ENCODE measurements at places on chromosomes 4 and X.

GRCh38 chr4:108155373-108155772, 13.4 kb downstream of the LEF1 start:
- no peak for DNase-seq

DNA sequence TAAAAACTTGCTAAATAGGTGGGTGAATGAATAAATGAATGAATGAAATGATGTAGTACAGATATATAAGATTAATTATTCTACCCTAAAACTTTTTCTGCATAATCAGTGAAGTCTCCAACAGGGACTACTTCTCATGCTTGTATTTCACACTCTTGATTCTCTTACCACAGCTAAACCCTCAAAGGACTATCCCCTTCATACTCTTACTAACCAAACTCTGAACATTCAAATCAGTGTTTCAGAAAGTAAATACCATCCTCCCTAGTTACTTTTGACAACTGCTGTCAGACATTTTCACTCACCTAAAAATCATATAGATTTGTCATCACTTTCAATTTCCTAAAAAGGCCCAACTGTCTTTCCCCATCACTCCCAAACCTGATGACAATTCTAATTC, 234.3 kb upstream of the HHIP start:
- no peak for DNase-seq

GRCh38 chr4:178395798-178396197, 953.6 kb upstream of the AGA start:
- no peak for DNase-seq

- DNase-seq: peak; percentile 60
Measured at GRCh38 chrX:151680805-151681204, 14.5 kb upstream of the PRRG3 start.

DNA sequence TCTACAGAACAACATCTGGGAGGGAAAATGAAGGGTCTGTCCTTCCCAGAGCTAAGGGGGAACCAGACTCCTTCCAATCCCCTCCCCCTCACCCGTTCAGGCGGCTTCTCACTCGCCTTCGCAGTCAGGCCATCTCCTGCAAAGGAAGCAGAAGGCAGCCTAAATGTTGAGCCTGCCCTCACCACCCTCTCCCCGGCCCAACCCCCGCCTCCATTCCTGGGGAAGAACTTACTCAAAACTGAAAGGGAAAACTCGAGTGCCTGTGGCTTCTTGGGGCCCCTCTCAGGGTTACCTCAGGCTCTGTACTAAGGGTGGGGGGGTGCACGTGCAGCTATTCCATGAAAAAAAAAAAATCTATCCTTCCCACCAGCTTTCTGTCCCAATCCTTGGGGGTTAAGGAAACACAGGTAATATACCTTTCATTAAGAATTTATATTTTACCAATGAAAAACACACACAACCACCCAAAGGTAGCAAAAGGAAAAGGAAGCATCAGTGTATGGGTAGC, 2.4 kb downstream of the ZMYM3 start:
- peak; percentile 34 for DNase-seq

DNA sequence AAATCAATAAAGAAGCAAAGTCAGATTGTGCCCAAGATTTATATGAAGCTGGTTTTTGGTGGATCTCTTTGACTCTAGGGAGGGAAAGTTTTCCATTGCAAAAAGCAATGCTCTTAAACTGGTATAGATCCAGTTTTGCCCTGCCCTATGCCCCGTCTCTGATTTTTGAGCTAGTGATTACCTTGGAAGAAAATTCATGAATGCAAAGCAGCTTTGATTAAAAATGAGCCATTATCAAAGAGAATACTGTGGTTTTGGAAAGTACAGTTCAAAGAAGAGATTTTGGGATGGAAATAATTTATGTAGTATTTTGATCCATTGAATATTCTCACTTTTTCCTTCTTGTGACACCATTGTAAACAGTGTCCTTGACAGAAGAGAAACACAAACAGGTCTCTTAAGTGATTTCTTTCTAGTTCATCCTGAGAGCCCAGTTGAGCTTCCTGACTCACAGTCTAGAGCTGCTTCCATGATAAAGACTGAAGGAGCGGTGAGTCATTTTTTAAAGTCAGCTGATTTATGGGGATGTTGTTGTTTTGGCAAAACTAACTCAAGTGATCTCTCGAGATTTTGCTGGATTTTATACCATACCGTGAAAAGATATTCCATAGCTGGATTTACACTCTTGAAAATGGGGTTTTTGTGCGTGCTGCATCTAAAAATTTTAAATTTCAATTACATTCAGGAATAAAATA, 76.7 kb downstream of the AFF1 start:
- DNase-seq: no peak

GRCh38 chr4:36178484-36178883, 65.8 kb downstream of the ARAP2 start:
- no peak for DNase-seq

DNA sequence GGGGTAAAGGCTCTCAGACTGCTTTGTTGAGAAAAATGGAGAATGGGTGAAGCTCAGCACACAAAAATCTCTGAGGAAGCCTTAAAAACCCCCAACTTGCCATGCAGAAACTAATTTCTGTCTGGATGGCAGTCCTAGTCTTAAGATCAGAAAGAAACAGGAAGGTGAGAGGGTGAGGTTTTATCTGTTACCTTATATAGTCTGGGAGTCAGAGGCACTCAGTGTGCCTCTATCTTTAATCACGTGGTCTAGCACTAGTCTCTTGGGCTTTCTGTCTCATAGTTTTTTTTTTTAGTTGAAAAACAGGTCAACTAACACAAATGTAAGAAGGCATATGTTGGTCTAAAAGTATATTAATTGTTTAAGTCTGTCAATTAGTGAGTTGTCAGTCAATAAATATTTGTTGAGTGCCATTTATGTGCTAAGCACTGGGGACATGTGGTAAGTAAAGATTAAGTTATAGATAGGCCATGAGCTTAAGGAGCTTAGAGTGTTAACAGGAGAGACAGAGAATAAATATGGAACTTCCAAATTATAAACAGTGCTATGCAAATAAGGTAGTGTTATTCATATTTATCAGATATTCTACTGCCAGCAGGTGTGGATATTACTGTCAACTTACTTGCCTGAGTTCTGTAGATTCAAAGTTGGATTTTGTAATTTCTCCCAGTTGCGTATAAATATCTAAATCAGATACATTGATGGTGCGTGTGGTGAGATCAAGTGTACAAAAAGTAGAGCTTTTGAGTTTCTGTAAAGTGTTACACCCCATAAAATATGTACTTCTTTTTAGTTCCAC, 7.0 kb downstream of the CYBB start:
- no peak for DNase-seq

GRCh38 chrX:16445166-16445752, 204.7 kb upstream of the S100G start:
- DNase-seq: peak; percentile 9

DNA sequence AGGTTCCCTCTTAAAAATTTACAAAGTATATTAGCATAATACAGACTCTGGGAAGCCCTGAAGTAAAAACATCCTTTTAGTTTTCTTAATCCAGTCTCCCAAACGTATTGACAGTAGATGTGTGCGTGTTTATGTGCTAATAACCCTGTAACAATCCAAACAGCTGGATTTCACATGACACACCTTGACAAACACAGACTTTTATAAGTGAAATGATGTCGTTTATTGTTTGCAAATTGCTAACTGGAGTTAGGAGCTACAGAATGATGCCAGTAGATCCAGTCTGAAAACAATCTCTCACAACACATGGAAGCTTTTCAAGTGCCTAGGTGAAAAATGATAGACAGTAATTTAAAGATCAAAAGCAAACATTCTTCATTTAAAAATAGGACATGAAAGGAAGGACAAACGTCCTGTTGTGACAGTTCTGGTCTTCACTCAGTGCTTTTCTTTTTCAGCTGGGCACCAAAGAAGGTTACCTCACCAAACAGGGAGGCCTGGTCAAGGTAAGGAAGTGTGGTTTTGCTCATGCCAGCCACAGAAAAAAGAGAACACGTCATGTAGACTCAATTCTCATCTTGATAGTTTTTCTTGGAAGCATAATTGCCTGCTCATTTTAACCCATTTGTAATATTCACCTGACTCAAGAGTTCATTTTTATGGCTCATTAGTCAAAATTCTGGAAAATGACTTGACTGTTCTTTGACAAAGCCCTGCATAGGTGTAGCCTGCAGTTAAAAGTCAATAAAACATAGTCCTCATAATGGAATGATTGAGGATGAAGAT, 32.9 kb downstream of the LAMTOR3 start:
- no peak for DNase-seq

DNA sequence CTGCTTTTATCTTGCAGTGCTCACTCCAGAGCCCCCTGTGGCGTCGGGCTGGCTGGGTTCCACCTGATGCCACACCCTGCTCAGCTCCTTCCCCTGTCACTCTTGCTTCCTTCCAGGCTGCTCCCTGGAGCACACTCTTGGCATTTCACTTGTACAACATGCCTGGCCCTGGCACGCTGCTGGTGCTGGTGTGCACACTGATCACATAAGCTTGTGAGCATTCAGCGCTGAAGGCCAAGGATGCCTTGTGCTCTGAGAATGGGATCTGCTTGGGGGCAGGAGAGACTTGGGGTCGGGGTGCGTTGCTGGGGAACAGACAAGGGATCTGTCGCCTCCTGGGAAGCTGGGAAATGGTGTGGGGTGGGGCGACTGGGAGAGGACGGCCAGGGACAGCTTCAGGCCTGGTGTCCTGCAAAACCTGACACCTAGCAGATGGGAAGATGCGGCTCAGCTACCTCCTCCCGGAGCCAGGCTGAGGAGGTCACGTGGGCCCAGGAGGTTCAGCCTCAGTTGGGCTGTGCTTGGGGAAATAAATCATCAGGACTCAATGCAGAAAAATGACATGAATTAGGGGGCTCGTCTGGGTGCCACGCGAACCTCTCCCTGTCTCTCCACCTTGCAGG, 108.5 kb downstream of the PHKA2 start:
- DNase-seq: no peak

DNA sequence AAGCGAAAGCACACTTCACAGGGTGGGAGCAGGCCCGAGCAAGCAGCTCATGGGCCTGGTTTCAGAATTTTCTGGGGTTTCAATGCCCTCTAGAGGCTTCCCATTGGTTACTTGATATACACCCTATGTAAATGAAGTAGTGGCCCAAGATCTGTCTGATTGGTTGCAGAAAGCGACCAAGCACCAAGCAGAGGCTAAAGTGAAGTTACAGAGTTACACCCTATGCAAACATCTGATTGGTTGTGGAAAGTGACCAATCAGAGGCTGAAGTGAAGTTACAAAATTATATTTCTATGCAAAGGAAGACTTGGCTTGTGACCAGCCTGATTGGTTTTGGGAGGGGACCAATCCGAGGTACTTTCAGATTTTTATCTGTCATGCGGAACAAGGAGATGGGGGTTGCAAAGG, 8.2 kb downstream of the FHIP1A start:
- DNase-seq: no peak

- no peak for DNase-seq
Measured at GRCh38 chrX:10395643-10396042, 224.7 kb downstream of the MID1 start.

GRCh38 chr4:70948665-70949260, 44.7 kb upstream of the DCK start:
- no peak for DNase-seq

GRCh38 chrX:94492541-94492940, 818.5 kb downstream of the FAM133A start:
- DNase-seq: no peak

DNA sequence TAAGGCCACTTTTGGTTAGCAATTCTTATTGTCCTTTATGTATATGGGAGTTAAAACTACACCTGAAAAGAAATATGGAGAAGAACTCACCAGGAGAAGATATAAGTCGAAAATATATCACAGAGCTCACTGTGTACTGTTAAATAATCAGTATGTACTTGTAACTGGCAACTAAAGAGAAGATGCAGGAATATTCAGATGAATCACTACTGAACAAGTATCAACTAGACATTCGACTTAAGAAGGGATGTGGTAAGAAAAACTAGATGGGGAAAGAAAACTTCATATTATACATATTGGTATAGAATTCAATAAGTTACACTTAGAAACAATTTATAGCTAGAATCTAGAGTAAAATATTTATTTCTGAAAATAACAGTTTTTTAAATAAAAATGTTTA, 230.0 kb downstream of the CAMK2D start:
- DNase-seq: no peak

DNA sequence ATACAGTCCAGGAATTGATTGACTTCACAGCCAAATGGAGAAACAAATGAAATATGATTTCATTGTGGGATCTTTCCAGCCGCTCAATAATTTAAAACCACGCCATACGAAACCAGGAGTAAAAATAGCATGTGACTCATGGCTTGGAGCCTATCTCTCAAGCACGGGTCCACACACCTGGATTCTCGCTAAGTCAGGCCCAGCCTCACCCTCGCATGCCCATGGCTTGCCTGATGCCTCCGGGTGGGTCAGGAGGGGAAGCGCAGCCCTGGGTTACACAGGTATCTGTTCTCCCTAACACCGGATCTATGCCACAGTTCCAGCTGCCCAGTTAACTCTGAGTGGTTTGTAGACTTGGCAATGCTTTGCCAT, 5.6 kb upstream of the ABLIM2 start:
- no peak for DNase-seq

- DNase-seq: no peak
Measured at GRCh38 chrX:19548279-19548678, 33.0 kb upstream of the MAP3K15 start.

- DNase-seq: no peak
Measured at GRCh38 chr4:121554382-121554781, 142.4 kb downstream of the ANXA5 start.

GRCh38 chr4:139011225-139011950, 4.2 kb upstream of the NOCT start:
- no peak for DNase-seq

DNA sequence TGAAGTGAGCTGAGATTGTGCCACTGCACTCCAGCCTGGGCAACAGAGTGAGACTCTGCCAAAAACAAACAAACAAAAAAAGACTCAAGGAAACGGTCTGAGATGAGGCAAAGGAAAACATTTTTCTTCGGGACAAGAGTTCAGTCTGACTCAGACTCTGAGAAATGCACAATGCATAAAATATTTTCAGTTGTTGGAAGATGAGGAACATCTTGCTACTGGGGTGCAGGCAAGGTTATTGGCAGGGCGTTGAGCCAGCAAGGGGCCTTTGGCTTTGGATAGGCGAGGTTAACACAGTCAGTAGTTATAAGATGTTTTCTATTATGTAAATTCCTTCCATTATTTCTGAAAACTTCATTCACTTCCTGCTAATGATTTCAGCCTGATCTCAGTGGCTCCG, 96.1 kb upstream of the VCX start:
- DNase-seq: no peak
